ENCODE measurements at places on chromosomes 4 and X. TPM values are rescaled to one million over a fixed set of nuclear protein-coding genes. Genes with fewer than 3 reads are reported as not detected.

GPR173 gene
- 3.1 TPM for total RNA-seq

BTC gene
- 0.25 TPM for total RNA-seq

PPP4R3C gene
- not detected for total RNA-seq

DNAAF6 gene
- total RNA-seq, result not detected

SSX3 gene
- not detected for total RNA-seq
